ENCODE measurements at places on chromosomes 1 and 21. TPM values are rescaled to one million over a fixed set of nuclear protein-coding genes. Genes with fewer than 3 reads are reported as not detected.
A peak's percentile ranks its signal among the peaks of the same experiment; 100 is the strongest.

- peak; percentile 82 for DNase-seq
Observed at GRCh38 chr1:166843769-166844596, 4.7 kb downstream of the POGK start.

DNA sequence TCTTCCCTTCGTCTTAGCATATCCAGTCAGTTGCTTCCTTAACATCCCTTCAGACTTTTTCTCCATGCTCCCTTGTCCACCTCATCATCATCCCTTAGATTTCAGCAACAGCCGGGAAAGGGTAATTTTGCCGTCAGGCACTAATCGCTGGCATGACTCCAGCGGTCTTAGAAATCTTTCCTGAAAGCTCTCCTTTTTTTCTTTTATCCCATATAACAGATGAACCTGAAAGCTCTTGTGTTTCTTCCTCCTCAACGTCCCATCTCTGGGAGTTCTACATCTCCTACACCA is 10.4 kb upstream of the BOLA1 start:
- peak; percentile 82 for DNase-seq

DNA sequence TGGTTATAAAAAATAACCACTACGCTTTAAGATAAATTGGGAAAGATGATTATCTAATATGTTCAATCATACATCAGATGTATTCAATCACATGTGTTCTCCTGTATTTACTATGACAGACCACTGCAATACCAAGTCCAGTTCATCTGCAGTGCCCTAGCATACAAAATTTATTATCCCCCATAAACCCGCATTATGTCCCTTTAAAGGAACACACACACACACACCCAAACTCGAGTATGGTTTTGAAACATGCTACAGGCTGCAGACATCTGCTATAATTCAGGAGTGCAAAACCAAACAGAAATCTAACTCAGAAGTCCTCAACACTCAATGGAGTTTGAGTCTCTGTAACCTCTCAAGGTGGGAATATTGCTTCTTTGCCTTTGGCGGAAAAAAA is 14.9 kb downstream of the ODF2L start:
- peak; percentile 36 for DNase-seq

- DNase-seq, result peak; percentile 36
Observed at GRCh38 chr21:42818328-42818749, 61.0 kb downstream of the WDR4 start.

- DNase-seq, result no peak
Observed at GRCh38 chr1:171500803-171501202, 15.5 kb downstream of the PRRC2C start.

DNA sequence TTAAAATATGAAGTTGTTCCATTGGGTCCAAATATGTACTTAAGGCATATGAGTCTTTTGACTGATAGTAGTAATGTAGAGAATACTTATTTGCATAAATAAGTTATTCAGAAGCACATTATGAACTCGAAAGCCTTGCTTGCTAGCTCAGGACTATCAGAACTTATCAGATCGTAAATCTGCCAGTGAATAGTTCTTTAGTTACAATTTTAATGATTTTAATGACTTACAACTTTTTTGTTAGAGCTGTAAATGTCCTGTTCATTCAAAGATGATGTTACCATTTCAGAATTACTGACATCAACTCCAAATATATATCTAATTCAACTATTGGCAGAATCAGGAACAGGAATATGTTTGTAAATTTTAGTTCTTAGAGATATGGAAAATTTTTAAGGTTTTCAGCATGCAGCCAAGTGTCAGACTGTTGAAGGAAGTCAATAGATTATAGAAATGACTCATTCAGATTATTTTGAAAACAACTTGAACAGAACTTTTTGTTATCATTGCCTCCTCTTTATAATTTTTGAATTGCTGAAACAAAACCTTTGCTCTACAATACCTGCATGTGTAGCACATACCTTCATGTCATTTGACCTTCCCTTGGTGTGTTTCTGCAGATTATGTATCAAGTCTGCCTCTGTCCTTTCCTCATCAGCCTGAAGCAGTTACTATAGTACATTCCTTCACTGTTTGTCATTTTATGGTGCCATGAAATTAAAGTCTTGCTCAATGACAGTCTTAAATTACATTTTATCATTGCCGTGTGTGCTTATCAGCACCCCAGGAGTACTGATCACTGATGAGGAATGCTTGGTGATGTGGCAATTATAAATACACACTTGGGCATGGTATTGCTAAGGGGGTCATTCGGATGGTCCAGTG is 44.9 kb downstream of the LRRC8D start:
- DNase-seq, result no peak

GRCh38 chr1:238466459-238466858 is 575.7 kb upstream of the ZP4 start:
- no peak for DNase-seq

DNA sequence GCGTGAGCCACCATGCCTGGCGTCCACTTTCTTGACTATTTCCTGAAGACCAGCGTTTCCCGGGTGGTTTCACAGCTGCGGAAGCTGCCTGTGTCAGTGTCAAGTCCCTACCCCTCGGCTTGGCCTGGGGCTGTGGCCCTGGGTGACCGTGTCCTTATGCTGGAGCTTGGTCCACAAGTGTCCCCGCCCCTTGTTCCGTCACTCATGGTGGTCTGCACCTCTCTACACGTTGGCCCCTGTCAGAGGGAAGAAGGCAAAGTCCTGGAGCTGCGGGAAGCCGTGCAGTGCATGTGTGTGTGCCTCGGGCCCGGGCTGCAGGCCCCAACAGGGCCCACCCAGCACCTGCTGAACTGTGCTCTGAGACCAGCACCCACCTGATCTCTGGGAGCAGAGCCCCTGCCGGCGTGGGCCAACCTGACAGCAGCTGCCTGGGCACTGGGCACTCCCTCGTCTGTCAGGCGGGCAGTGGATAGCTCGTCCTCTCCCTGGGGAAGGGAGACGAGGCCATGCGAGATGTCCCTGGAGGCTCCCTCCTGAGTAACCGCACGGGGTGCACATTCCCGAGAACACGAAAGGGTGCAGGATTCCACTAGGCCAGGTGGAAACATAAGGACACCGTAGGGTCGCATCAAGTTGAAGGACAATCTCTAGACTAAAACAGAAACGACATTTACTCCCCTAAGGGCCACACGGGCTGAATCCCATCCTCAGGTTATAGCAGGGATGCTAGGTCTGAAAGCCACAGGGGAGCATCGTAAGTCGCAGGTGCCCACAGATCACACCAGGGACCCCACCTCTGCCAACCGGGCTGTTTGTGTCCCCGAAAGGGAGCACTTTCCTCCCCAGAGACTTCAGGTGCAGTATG is 2.4 kb upstream of the C1orf159 start:
- DNase-seq, result no peak

GRCh38 chr1:109954041-109954512 is 30.5 kb upstream of the AHCYL1 start:
- no peak for DNase-seq

DNA sequence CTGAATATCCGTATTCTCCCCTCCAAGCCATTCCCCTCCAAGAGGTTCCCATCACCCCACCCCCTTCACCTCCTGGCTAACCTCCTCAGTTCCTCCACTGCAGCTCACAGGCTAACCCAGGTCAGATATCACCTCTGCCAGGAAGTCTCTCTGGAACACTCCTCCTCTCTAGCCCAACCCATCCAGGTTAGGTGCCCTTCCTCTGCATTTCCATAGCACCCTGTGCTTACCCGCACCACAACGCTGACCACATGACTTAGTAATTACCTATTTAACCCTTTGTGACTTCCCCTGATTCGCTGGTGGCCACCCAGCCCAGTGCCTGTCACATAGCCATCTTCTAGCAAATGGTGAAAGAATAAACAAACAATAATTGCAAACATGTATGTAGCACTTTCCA is 49.5 kb upstream of the IFFO2 start:
- no peak for DNase-seq

KCNJ6 gene
- 0.01 TPM for polyA plus RNA-seq

PRRX1 gene
- polyA plus RNA-seq, result 14.0 TPM

TNFRSF4 gene
- 8.5 TPM for polyA plus RNA-seq

GJA9 gene
- 0.04 TPM for polyA plus RNA-seq

HLX gene
- 30.5 TPM for polyA plus RNA-seq

PINK1 gene
- polyA plus RNA-seq, result 37.5 TPM

ZBTB8OS gene
- 52.5 TPM for polyA plus RNA-seq
